ENCODE measurements at places on chromosomes 12 and 14.

GRCh38 chr12:89568484-89568883 lies 42.6 kb upstream of the POC1B start:
- no peak for DNase-seq

- peak; percentile 53 for DNase-seq
Observed at GRCh38 chr14:103808403-103809001, 38.9 kb downstream of the PPP1R13B start.

DNA sequence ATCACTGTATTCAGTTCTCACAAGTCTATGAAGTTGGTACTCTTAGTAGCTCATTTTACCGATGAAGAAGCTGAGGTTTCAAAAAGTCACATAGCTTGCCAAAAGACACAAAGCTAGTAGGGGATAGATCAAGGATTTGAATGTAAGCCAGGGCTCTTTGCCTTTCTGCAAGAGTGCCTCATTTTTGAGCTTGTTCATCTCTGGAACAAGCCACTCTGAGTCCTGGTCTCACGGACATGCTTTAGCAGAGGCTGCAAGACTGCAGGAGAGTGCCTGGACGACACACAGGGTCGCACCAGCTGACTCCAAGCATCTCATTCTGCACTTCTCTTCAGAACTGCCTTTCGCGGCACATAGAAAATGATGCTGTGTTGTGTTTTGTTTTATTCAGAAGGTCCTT lies 3.7 kb downstream of the NUAK1 start:
- DNase-seq = no peak

GRCh38 chr14:76829650-76830421 lies 3.6 kb downstream of the LRRC74A start:
- no peak for DNase-seq

- DNase-seq = no peak
Observed at GRCh38 chr12:75704664-75705063, 193.3 kb upstream of the KRR1 start.

GRCh38 chr12:85029456-85029855 lies 6.6 kb downstream of the TSPAN19 start:
- DNase-seq = no peak

GRCh38 chr14:59275668-59276067 lies 87.2 kb downstream of the DAAM1 start:
- DNase-seq = peak; percentile 12

DNA sequence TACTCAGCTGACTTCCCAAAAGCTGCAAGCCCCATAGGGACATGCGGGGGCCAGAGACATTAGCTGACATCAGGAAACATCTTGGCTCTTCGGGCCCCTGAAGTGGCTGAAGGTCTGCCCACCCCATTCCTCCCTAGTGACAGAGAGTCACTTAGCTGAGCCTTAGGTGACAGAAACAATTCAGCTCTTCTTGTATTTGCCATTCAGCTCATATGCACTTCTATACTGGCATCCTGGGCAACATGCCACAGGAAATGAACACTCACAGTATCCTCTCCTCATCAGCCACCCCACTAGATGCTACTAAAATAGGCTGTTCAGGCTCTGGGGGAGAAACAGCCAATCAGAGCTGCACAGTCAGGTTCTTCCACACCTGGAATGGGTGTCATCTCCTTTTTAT lies 3.4 kb downstream of the DCTN2 start:
- no peak for DNase-seq

DNA sequence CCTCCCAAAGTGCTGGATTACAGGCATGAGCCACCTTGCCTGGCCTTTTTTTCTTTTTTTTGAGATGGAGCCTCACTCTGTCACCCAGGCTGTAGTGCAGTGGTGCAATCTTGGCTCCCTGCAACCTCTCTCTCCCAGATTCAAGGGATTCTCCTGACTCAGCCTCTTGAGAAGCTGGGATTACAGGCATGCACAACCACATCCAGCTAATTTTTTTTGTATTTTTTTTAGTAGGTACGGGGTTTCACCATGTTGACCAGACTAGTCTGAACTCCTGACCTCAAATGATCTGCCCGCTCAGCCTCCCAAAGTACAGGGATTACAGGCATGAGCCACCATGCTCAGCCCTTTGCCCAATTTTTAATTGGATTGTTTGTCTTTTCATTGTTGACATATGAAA lies 58.0 kb downstream of the SINHCAF start:
- DNase-seq = no peak

- DNase-seq = peak; percentile 57
Observed at GRCh38 chr12:123237646-123238329, 4.6 kb downstream of the MTRFR start.

- no peak for DNase-seq
Observed at GRCh38 chr12:47705229-47705565, 633 bp downstream of the RPAP3 start.

DNA sequence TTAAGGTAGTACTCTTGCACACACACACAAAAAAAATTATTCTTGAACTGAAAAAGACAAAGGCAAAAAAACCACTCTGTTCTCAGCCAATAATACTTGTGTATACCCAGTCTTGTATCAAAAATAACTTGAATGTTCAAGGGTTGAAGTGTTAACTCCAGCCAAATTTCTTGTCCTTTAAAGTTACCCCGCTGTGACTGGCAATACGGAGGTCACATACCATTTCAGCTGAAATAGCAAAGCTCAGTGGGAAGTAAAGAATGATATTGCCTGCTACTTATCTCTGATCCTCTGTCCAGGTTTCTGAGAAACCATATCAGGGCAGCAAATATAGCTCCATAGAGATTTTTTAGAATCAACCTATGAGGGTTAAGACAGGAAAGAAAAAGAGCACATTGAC lies 167.4 kb downstream of the C12orf50 start:
- no peak for DNase-seq

DNA sequence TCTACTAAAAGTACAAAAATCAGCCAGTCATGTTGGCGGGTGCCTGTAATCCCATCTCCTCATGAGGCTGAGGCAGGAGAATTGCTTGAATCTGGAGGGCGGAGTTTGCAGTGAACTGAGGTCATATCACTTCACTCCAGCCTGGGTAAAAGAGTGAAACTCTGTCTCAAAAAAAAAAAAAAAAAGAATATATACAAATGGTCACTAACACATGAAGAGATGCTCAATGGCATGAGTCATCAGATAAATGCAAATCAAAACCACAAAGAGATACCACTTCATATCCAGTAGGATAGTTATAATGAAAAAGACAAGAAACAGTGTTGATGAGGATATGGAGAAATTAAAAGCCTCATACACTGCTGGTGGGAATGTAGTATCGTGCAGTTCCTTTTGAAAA lies 33.6 kb upstream of the METAP2 start:
- no peak for DNase-seq

DNA sequence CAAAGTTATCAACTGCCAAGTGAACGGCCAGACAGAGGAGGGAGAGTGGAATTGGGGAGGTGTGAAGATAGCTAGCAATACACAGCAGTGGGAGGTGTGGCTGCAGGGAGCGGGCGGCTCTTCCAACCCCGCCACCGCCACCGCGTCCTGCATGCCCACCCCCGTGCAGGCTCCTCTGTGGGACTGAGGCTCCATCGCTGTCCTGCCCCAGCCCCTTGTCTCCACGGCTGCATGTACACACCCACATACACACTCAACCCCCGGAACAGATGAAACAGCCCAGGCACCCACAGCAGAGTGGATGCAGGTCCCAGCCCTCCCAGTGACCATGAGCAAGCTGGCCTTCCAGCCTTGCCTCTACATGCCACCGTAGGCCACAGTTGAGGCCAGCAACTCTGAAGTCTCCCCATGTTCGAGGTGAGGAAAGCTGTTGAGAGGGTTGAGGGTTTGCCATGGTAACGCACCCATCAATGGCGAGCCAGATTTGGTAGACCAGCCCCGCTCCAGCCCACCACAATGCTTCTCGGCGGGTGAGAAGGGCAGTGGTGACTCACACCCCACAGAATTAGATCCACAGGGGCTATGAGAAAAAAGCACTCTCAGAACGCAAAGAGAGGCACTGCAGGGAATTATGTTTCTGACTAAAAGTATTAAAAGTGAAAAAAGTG lies 39.3 kb downstream of the PITPNM2 start:
- no peak for DNase-seq

DNA sequence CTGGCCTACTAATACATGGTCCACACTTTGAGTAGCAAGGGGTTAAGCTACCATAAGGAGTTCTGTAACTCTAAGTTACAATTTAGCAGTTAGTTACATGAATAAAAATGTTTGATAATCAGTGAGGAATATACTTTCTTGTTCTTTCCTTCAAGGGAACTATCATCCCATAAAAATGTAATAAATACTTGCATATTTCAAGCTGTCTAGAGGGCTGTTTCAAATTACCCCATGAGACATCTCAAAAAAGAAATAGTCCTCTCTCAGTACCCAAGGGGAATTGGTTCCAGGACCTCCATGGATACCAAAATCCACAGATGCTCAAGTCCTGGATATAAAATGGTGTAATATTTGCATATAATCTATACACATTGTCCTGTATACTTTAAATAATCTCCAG lies 48.7 kb upstream of the GNG2 start:
- DNase-seq = no peak

- DNase-seq = no peak
Observed at GRCh38 chr12:132617822-132618682, 524 bp upstream of the P2RX2 start.

DNA sequence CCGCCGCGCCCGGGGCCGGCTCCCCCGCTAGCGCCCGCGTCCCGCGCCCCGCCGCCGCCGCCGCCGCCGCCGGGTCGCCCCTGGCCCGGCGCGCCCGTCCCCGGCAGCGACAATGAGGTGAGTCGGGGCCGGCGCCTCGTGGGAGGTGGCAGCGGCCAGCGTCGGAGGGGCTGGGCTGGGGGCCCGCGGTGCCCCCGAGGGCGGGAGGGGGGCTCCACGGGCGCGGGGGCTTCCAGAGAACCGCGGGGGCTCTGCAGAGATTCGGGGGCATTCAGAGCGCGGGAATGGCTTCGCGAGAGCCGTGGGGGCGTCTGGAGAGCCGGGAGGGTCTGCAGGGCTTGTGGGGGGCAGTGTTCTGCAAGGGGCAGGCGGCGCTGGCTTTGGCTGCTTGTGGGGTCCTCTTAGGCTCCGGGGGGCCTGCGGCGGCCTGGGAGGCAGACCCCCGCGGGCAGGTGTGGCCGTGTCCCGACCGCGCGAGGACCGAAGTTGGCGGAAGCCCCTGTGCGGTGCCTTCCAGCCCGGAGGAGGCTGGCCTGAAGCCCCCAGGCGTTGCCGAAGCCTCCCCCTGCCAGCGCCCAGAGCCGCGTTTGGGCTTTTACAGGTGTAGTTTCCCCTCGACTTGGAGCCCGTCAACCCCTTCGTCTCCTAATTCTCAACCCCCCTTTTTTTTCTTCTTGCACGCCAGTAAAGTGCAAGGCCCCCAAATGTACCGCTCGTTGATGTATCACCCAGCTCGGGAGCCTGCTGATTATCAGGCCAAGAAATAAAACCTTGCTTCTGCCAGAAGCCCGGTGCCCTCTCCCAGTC lies 93.1 kb upstream of the EVL start:
- no peak for DNase-seq

DNA sequence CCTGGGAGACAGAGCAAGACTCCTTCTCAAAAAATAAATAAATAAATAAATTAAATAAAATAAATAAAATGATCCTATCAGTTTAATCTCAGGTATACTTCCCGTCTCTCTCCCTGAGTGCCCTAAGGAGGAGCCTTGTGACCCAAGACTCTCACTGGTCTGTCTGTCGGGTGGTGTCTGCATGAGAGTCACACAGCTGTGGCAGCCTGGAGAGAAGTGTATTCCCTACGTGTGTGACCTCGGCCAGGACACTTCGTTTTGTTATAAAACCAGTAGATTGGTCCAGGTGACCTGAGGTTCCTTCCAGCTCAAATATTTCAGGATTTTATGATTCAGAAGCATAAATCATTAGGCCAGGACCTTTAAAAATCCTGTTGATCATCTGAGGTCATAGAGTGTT lies 4.8 kb downstream of the SYNE3 start:
- DNase-seq = no peak

DNA sequence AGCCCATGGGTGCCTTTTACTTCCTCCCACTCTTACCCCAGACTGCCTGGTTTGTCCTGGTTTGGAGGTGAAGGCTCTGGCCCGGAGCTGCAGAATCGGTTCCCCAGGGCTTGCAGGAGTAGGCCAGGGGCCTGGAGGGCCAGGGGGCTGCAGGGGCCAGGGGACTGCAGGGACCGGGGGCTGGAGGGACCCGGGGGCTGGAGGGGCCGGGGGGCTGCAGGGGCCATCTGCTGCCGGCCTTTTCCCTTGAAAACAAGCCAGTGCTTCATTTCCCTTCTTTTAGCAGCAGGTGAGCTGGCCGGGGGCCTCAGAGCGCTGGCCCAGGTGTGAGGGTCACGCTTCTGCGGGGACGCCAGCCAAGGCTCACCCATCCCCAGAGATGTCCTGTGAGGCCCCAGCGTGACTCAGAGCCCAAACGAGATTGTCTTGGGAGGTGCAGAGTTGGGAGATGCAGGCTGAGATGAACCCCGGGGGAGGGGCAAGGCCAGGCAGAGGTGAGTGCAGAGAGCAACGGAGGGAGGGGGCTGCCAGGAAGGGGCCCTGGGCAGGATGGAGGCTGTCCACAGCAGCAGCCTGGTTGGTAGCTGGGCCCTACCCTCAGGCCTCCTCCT lies 154.9 kb downstream of the KIF26A start:
- DNase-seq = no peak

DNA sequence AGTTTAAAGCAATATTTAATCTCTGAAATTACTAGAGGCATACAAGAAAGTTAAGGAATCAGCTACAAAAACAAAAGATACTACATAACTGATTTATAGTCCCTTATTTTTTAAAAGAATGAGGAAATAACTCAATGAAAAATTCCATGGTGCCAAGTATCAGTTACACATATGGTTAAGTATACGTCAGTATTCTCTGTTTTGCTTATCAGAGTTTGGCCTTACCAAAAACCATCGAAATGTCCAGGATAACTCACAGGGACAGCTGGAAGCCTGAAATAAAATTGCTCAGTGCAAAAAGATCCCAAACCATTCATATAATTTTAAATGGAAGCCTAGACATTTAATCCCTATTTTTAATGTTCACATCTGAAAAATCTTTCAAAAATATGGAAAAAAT lies 3.6 kb downstream of the CFL2 start:
- no peak for DNase-seq

DNA sequence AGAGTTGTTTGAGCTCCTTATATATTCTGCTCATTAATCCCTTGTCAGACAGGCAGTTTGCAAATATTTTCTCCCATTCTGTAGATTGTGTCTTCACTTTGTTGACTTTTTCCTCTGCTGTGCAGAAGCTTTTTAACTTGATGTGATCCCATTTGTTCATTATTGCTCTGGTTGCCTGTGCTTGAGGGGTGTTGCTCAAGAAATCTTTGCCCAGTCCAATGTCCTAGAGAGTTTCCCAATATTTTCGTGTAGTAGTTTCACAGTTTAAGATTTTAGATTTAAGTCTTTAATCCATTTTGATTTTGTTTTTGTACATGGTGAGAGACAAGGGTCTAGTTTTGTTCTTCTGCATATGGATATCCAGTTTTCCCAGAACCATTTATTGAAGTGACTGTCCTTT lies 19.8 kb downstream of the ABCC9 start:
- DNase-seq = no peak
